ENCODE measurements at places on chromosomes 12 and 14. TPM values are rescaled to one million over a fixed set of nuclear protein-coding genes. Genes with fewer than 3 reads are reported as not detected.

TC2N gene
- polyA plus RNA-seq, result 24.9 TPM

RFX4 gene
- 0.01 TPM for polyA plus RNA-seq

PXN gene
- polyA plus RNA-seq, result 101 TPM

KLRC4 gene
- polyA plus RNA-seq, result not detected

PMCH gene
- polyA plus RNA-seq, result not detected

SLC38A1 gene
- polyA plus RNA-seq, result 11.1 TPM

DNA sequence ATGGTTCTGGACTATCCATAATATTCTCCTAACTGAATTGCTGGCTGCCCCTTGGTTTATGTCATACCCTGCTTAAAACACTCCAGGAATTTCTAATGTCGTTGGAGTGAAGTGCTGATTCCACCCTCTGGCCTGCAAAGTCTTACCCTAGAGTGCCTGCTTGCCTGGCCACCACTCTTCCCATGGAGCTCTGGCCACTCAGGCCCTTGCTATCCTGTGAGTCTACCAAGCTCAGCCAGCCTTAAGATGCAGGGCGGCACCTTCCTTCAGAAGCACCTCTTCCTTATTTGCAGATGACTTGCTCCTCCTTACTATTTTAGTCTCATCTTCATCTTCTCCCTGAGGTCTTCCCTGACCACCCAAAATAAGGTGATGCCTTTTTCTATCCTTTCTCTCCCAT is 35.3 kb downstream of the SLC6A15 start:
- H3K27me3 ChIP-seq, result no peaks in the 10 kb centered on the region
- DNase-seq, result no peak
- no peak overlapping the region for H3K27ac ChIP-seq
- H3K4me1 ChIP-seq, result no peaks in the 10 kb centered on the region

DNA sequence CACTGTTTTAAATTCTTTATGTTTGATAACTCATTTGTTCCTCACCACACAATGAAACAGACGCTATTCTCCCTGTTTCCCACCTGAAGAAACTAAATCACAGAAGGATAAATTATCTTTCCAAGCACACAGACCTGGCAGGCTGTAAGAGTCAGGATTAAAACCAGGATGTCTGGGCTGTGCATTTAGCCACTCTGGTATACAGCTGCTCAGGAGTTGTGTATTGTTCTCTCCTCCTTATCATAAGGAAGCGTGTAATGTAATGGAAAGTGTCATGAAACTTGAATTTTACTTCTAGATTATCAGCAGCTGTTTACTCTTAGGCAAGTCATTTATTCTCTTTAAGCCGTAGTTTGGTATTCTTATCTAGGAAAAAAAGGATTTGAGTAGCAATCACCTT is 154.8 kb upstream of the LRIG3 start:
- H3K4me3 ChIP-seq, result no peak overlapping the region
- H3K4me1 ChIP-seq, result no peaks in the 10 kb centered on the region
- H3K27ac ChIP-seq, result no peak overlapping the region
- H3K27me3 ChIP-seq, result no peaks in the 10 kb centered on the region
- DNase-seq, result no peak

GRCh38 chr14:105665247-105665950 is 139.0 kb downstream of the TMEM121 start:
- DNase-seq, result no peak
- no peaks in the 10 kb centered on the region for H3K27me3 ChIP-seq
- H3K27ac ChIP-seq, result no peak overlapping the region
- H3K4me1 ChIP-seq, result peaks cover 8% of the 10 kb centered on the region

- no peak for DNase-seq
- H3K36me3 ChIP-seq, result no peaks in the 10 kb centered on the region
- no peak overlapping the region for H3K27ac ChIP-seq
- H3K4me1 ChIP-seq, result peaks cover 7% of the 10 kb centered on the region
- no peaks in the 10 kb centered on the region for H3K27me3 ChIP-seq
Measured at GRCh38 chr12:114913871-114914801, 230.2 kb upstream of the TBX3 start.

GRCh38 chr12:101719566-101719965 is 19.7 kb downstream of the SYCP3 start:
- no peak overlapping the region for H3K4me3 ChIP-seq
- no peak for DNase-seq
- no peaks in the 10 kb centered on the region for H3K4me1 ChIP-seq
- H3K27me3 ChIP-seq, result no peaks in the 10 kb centered on the region

GRCh38 chr14:100263141-100263540 is 24.2 kb downstream of the YY1 start:
- no peaks in the 10 kb centered on the region for H3K4me1 ChIP-seq
- H3K27ac ChIP-seq, result no peak overlapping the region
- H3K27me3 ChIP-seq, result no peaks in the 10 kb centered on the region
- peaks cover 9% of the 10 kb centered on the region for H3K36me3 ChIP-seq
- no peak overlapping the region for H3K4me3 ChIP-seq

GRCh38 chr14:44036248-44036647 is 470.8 kb downstream of the FSCB start:
- no peak overlapping the region for H3K4me3 ChIP-seq
- H3K27ac ChIP-seq, result no peak overlapping the region
- DNase-seq, result no peak
- H3K36me3 ChIP-seq, result no peaks in the 10 kb centered on the region
- no peaks in the 10 kb centered on the region for H3K4me1 ChIP-seq

DNA sequence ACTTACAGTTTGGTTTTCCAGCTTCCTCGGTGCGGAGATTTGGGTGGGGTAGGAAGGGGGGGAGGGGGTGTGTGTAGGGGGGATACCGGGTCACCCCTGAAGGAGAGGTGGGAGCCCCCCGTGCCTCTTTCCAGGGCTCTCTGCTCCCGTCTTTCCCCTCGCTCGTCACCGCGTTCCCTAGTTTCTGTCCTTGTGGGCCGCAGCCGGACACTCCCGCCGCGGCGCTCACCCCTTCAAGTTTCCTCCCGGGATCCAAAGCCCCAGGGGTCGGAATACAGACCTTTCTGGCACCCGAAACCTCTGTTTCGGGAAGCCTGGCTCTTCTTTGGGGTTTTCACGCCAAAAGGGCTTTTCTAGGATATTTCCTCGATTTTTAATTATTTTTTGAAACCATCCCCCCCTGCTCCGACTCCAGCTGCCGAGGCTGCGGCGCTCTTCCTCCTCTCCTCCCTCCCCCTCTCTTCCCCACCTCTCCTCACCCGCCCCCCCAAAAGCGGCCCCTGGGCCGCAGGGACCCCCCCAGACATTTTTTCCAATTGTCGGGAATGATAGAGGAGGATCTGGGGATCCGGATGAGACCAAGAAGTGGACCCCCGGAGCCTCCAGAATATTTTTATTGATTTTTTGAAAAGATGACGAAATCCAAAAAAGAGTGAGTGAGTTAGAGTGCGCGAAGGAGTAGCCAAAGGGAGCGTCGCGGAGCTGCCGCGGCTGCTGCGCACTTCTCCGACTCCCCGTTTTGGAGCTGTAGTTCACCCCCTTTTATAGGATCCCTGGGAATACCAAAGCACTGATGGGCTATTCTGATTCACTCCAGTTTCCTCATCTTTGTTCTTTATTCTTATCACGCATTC is 1.7 kb downstream of the CCND2 start:
- peak overlapping the region; percentile 91 for H3K4me3 ChIP-seq
- H3K4me1 ChIP-seq, result peaks cover 68% of the 10 kb centered on the region
- peak overlapping the region; percentile 94 for H3K27ac ChIP-seq
- no peak for DNase-seq
- no peaks in the 10 kb centered on the region for H3K36me3 ChIP-seq
- H3K27me3 ChIP-seq, result no peaks in the 10 kb centered on the region

Measured in sigmoid colon (tissue), 7 donors.